Activated T-cell treated with anti-CD3 and anti-CD28 coated beads, Interleukin-2, amount 50 U/mL, for 72 hours (primary cell): ENCODE measurements at places on chromosomes 4 and X. TPM values are rescaled to one million over a fixed set of nuclear protein-coding genes. Genes with fewer than 3 reads are reported as not detected.

Gene GPR50
- total RNA-seq = not detected

Gene GYPE
- total RNA-seq = 0.79 TPM

Gene FOXP3
- total RNA-seq = 16.7 TPM

Gene SOD3
- total RNA-seq = not detected

Gene RBM46
- not detected for total RNA-seq

Gene MAGEA1
- not detected for total RNA-seq

Gene TIMM17B
- total RNA-seq = 73.6 TPM

Gene MYOZ2
- not detected for total RNA-seq

Gene TASL
- 2.6 TPM for total RNA-seq

Gene CT45A2
- total RNA-seq = not detected

Gene TMEM31
- total RNA-seq = 0.46 TPM

Gene S100G
- not detected for total RNA-seq

Gene PRSS12
- total RNA-seq = 0.07 TPM

Gene DCX
- total RNA-seq = not detected

Gene L1CAM
- total RNA-seq = 1.8 TPM

Gene PTCHD1
- not detected for total RNA-seq

Gene FGF2
- 2.7 TPM for total RNA-seq

Gene UBA1
- total RNA-seq = 160 TPM

Gene ASMT
- total RNA-seq = 0.21 TPM

Gene COL25A1
- total RNA-seq = 0.05 TPM

Gene ADH1C
- total RNA-seq = not detected

Gene FAM47A
- not detected for total RNA-seq

Gene SYNPO2
- 0.35 TPM for total RNA-seq

Gene RAB40AL
- 0.24 TPM for total RNA-seq

Gene SGMS2
- total RNA-seq = 0.22 TPM

Gene KCND1
- 7.6 TPM for total RNA-seq

Gene HELT
- not detected for total RNA-seq

Gene CXCL5
- total RNA-seq = not detected

Gene EMCN
- total RNA-seq = not detected

Gene DMD
- total RNA-seq = 2.9 TPM

Gene ABCD1
- total RNA-seq = 8.0 TPM

Gene PASD1
- not detected for total RNA-seq

Gene MSANTD1
- 2.4 TPM for total RNA-seq
